ENCODE measurements at places on chromosomes 16 and 17.
A peak's percentile ranks its signal among the peaks of the same experiment; 100 is the strongest.

- DNase-seq, result peak; percentile 22
Measured at GRCh38 chr17:40547079-40547784, 18.0 kb downstream of the CCR7 start.

DNA sequence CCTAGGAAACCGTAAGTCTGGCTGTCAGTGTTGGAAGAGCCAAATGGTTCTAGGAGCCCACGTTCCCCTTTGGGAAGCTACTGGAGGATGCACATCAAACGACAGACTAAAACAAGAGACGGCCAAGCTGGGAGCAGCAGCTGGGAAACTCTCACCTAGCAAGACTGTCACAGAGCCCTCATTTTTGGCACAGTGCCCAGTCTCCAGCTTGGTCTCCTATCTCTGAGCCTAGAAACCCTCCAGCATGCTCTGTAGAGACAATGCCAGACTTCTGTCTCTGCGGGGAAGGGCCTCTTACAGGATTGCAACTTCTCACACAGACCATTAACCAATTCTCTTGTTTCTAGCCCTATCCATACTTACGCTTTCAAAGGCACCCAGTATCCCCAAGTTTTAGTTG lies 23.5 kb downstream of the GTF3C1 start:
- DNase-seq, result peak; percentile 2

DNA sequence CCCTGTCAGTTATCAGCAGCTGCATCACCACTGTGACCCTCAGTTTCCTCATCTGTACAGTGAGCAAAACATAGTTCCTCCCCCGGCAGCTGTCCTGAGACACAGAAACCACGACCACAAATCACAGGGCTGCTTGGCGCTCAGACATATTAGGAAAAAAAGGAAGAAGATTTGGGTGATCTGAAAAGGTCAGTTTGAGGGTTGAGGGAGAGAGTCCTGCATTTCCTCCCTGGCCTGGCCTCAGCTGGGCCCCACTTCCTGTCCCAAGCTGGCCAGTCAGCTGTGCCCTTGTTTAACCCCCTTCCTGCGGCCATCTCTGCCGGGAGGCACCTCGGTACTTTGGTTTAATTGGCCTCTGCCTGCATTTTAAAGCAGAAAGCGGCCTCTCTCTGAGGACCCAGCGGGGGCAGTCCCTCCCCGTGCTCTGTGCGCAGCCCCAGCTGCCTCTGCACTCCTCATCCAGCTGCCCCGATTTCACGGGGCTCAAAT lies 24.0 kb upstream of the CIBAR2 start:
- DNase-seq, result peak; percentile 75

- DNase-seq, result no peak
Measured at GRCh38 chr16:50079397-50080140, 13.8 kb downstream of the HEATR3 start.

GRCh38 chr16:49443576-49443975 lies 70.0 kb downstream of the C16orf78 start:
- DNase-seq, result no peak

- peak; percentile 53 for DNase-seq
Measured at GRCh38 chr17:1490643-1491442, 1.6 kb downstream of the MYO1C start.
